ENCODE measurements at places on chromosomes 1 and 21.
A peak's percentile ranks its signal among the peaks of the same experiment; 100 is the strongest.

DNA sequence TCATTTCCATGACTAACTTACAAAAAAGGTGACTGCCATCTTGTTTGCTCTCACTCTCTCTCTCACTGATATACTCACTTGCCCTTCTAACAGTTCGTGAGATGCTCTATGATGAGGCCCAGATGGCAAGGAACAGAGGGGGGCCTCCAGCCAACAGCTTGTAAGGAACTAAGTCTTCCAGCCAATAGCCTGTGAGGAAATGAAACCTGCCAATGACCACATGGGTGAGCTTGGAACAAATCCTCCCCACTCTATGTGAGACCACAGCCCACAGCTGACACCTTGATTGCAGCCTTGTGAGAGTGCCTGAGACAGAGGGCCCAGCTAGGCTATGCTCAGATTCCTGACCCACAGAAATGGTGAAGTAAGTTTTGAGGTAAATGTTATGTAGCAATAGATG is 153.7 kb downstream of the HHIPL2 start:
- no peak for DNase-seq

- no peak for DNase-seq
Observed at GRCh38 chr1:236159704-236160539, 17.6 kb downstream of the GPR137B start.

GRCh38 chr1:37124501-37124900 is 90.2 kb upstream of the GRIK3 start:
- DNase-seq = no peak

DNA sequence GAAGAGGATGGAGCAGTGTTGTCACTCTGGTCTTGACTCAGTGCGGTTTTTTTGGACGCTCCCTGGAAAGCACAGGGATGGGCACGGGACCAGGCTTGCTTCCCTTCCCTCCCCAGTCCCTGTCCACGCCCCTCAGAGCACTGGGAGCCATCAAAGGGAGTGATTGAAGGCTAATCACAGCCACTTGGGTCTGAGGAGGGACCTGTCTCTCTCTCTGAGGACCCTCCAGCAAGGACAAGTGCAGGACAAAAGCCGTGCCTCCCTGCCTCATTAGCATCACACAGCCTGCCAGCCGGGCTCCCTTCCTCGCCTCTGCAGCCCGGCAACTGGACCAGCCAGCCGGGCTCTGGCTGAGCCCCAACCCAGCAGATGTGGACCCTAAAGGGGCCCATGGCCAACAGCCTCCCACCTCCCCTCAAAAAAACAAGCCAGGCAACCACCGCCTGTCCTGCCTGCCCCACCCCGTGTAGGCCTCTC is 18.6 kb upstream of the PDZK1IP1 start:
- DNase-seq = no peak

DNA sequence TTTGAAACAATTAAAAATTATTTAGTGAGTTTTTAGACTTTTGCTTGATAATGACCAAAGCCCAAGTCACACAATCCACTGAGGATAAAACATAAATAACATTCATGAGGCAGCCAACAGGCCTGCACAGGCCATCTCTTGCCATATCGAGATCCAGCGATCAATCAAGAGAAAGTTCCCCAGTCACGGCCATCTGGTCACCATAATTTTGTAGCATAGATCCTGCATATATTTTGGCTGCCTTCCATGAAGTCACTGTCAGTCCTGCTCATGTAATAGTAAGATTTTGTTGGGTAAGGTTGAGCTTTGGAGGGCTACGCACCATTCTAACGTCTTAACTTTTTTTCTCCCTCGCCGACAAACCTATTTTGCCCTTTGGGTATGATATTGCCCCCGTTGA is 17.5 kb downstream of the KPNA6 start:
- no peak for DNase-seq

- no peak for DNase-seq
Observed at GRCh38 chr1:158644449-158644848, 39.4 kb downstream of the OR10Z1 start.

GRCh38 chr1:27372022-27372807 is 2.4 kb downstream of the FCN3 start:
- DNase-seq = no peak

DNA sequence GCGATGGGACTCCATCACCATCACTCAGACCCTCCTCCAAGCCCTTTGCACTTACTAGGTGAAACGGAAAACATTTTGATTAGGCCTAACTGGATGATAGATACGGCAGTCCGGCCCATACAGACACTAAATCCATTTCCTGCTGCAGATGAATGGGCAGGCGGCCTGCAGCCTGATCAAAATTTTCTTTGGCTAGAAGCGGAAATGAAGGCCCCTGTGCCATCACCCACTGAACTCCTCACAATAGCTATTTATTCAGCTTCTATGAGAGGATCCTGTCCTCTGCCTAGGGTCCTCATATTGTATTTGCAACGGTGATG is 200.5 kb downstream of the OMA1 start:
- DNase-seq = no peak

- DNase-seq = no peak
Observed at GRCh38 chr21:16713331-16714117, 799.3 kb upstream of the CXADR start.

DNA sequence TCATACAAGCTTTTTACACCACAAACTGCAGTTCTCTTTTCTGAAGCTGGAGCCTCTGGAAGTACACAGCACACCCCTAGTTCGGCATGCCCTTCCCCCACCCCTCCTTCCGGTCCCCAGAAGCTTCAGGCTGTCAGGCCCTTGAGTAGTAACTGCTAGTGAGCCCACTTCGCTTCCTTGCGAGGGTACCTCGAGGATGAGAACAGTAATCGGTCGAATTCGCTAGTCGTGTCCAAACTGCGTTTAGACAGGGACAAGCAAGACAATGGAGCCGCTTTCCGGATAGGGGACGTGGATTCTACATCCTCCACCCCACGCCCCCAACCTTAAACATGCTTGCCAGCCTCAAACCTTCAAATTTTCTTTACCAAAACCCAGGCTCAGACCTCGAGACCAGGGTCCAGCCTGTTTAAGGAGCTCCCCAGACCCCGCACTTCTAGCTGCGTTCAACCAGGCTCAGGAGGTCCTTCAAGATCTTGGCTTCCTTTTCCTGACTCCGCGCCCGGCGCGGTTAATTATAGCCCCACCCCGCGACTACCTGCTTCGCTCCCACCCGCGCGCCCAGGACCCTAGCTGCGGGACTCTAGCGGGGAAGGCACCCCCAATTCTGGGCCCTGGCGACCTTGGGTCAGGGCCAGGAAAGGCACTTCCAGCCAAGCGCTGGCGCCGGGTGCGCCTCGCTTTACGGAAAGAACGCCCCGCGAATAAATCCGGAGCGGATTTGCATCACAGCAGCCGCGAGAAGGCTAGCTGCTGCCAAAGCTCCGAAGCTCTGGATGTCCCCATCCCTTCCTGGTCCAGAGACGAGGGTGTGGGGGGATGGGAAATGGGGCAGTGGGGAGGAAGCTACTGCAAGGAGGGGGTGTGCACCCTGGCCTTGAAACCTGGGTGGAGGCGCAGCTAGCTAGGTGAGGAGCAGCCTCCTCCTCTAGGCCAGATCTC is 8.1 kb upstream of the TSPAN1 start:
- peak; percentile 23 for DNase-seq

DNA sequence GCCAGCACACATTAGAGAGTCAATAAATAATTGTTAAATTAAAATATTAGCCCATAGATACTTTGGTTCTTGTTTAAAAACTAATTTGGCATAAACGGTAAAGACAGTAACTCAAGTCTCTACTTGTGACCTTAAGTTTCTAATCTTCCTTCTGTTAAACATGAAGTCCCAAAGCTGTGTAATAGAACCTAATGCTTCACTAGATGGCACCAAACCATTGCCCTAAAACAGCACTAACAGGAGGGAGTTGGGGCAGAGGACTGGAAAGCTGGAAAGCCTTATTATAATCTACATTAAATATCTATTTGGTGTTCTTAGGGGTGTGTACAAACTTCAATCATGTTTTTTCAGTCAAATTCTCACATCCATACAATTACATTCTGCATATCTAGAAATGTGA is 176.7 kb downstream of the OLFM3 start:
- no peak for DNase-seq

DNA sequence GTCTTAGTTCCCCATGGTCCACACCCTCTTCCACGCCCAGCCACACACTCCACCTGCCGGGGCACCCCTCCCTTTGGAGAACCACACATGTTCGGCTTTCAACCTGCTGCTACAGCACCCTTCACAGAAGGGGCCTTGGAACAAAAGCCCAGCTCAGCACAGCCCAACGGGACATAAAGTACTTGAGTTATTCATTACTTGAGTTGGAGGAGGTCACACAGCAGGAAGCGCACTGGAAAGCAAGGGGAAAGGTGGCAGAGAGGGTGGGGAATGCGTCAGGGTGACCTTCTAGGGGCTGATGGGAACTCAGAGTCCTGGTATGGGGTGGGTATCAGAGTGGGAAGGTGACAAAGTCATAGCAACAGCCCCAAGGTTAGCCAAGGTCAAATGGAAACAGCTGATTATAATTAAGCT is 3.0 kb upstream of the ATP1B1 start:
- no peak for DNase-seq

DNA sequence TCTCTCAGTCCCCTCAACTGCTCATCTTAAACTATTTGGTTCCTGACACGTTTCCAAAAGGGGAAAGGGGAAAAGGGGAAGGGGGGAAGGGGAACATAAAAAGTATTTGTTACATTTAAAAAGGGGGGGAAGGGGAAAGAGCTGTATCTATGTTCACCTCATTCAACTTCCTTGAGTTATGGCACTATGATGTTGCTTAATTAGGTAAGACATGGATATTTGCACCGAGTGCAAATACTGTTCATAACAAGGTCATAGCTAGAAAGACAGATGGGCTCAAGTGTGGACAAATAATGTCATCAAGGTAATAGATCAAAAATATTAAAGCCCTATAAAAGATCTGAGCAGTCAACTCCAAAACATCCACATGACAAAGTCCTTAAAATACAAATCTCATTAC is 26.0 kb downstream of the GPBP1L1 start:
- no peak for DNase-seq

DNA sequence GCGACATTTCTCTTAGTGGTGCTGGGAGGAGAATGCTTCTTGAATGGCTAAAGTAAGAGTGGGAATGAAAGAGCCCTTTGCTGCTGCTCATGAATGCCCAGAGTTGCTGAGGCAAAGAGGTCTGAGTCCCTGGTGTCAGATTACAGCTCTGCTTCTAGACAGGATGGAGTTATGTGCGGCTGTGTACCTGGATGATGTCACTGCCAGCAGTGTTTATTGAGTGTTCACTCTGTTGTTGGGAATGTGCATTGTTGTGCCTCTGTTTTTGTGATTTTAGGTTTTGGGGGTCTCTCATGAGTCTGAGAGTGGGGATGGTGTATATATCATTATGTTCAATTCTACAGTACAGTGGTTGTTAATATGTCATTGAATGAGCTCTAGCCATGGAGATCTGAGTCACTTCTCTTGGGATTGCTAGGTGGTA is 2.7 kb downstream of the CDC14A start:
- no peak for DNase-seq

- DNase-seq = no peak
Observed at GRCh38 chr1:194341587-194341986, 1155.2 kb upstream of the B3GALT2 start.

GRCh38 chr1:99305626-99306025 is 41.3 kb downstream of the PLPPR4 start:
- no peak for DNase-seq

GRCh38 chr1:87231703-87232367 is 96.8 kb upstream of the LMO4 start:
- DNase-seq = no peak

DNA sequence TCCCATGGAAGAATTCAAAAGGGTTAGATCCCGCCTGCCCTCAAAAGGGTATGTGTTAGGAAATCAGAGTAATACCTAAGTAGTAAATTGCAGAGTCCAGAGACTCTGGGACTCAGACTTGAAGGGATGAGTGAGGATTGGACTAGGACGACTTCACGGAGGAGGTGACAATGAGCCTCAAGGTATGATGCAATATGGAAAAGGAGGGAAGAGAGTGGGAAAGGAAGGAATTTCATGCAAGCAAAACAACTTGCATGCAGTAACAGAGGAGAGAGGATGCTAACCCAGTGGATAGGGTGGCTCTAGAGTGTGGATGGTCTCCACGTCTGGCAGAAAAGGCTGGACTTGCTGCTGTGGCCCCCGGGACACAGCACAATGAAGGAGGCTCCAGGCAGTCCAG is 4.8 kb downstream of the CAPN2 start:
- DNase-seq = no peak

- DNase-seq = peak; percentile 83
Observed at GRCh38 chr1:40338745-40339419, 21.8 kb upstream of the COL9A2 start.

Data from effector CD8-positive, alpha-beta T cell (primary cell).